Cerebellar nuclear complex (tissue), 1 donor: ENCODE measurements at places on chromosomes 4 and X.

GRCh38 chr4:73053076-73053475 is 16.4 kb downstream of the COX18 start:
- DNase-seq, result no peak

- DNase-seq, result no peak
These were observed 52.8 kb upstream of the TAB3 start for GRCh38 chrX:30941898-30942297.

- no peak for DNase-seq
These were observed 72.4 kb downstream of the COQ2 start for GRCh38 chr4:83212041-83212851.

DNA sequence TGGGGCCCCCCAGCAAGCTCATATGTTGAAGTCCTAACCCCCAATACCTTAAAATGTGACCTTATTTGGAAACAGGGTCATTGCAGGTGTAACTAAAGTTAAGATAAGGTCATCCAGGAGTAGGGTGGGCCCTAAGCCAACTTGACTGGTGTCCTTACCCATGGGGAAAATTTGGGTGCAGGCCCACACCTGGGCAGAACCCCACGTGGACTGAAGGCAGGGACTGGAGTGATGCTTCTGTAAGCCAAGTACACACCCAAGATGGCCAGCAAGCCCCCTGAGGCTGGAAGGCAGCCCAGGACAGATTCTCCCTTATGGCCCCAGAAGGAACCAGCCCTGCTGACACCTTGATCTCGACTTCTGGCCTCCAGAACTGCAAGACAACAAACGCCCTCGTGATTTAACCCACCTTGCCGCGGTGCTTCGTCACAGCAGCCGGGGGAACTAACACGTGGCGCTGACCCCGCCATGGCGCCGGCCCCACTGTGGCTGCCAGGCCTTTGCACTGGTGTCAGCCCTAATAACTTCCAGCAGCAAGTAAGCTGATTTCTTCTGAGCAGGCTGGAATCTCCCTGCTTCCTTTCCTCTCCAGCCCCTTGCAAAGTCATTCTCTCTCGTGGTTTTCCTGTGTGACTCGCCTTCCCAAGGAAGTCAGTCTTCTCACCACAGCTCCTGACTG is 23.2 kb upstream of the MXD4 start:
- no peak for DNase-seq

- DNase-seq, result no peak
These were observed 604.4 kb downstream of the ARAP2 start for GRCh38 chr4:35639929-35640328.

GRCh38 chr4:70801265-70801809 is 38.4 kb downstream of the GRSF1 start:
- no peak for DNase-seq

- DNase-seq, result no peak
These were observed 7.0 kb downstream of the PRSS12 start for GRCh38 chr4:118345813-118346212.

- DNase-seq, result no peak
These were observed 33.0 kb downstream of the FREM3 start for GRCh38 chr4:143667461-143667860.

GRCh38 chr4:41551536-41551935 is 13.6 kb downstream of the LIMCH1 start:
- DNase-seq, result no peak

GRCh38 chr4:176406736-176407135 is 87.0 kb downstream of the SPCS3 start:
- DNase-seq, result no peak

DNA sequence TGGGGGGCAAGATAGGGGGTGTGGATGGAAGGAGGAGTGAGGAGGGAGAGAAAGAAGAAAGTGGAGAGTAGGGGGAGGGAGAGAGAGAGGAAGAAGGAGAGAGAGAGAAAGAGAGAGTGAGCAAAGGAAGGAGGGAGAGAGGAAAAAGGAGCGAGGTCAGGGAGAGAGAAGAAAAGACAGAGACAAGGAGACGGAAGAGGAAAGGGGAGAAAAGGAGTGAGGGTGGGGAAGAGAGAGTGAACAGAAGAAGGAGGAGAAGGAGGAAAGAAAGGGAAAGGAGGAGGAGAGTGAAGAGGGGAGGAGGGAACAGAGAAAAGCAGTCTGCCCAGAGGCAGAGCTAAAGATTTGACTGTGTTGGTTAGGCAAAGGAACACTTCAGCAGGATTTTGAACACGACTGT is 181.6 kb downstream of the MID1IP1 start:
- no peak for DNase-seq

- no peak for DNase-seq
These were observed 220.1 kb upstream of the RPL34 start for GRCh38 chr4:108400309-108400708.

- no peak for DNase-seq
These were observed 2.3 kb upstream of the CYTL1 start for GRCh38 chr4:5021546-5021945.

GRCh38 chr4:98573791-98574190 is 84.6 kb downstream of the TSPAN5 start:
- DNase-seq, result no peak

- DNase-seq, result peak; percentile 4
These were observed 2.3 kb upstream of the INTS6L start for GRCh38 chrX:135518161-135518560.

GRCh38 chr4:134189480-134189879 is 12.1 kb downstream of the PABPC4L start:
- DNase-seq, result no peak

DNA sequence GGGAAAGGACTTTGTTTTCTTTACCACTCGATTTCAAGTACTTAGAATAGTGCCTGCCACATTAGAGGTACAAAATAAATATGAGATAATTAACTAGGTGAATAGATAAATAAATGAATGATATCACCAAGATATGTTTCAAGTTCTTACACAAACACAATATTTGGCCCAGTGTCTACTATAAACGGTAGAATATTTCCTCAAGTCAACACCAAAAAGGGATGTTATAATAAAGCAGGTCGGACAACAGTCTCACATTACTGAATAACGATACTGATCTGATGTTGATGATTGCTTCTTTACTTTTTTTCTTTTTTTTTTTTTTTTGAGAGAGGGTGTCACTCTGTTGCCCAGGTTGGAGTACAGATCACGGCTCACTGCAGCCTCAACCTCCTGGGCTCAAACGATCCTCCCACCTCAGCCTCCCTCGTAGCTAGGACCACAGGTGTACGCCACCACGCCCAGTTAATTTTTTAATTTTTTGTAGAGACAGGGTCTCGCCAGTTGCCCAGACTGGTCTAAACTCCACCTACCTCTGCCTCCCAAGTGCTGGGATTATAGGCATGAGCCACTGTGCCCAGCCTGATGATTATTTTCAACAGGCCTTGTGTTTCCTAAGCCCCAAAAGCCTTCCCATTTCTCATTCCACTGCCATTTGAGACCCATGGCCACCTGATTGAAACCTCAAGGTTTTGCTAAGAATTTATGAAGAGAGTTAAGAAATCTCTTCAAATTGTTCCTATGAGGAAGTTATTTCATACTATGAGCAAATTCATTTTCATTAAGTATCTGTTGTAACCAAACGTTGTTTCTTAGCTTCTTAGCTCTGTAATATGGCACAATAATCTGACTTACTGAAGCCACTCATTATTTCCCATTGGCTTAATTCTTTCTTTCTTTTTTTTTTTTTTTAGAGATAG is 2.3 kb downstream of the MANBA start:
- no peak for DNase-seq

DNA sequence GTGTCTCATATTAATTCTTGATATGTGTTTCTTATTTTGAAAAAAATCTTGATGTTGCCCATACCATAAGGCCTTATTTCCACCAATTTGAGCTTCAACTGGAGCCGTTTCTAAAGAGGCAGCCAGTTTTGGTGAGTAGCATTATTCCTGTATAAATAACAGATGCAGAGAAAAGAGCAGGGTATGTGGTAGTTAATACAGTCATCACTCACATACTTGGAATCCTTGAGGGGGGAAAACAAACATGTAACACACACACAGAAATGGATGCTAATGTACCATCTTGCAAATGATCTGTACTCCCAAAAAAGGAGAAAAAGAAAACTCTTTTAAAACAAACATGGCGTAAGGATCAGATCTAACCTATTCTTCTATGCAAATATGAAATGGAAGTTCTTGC is 389.7 kb downstream of the GPM6A start:
- DNase-seq, result no peak

GRCh38 chr4:145563293-145563985 is 55.7 kb upstream of the MMAA start:
- no peak for DNase-seq

- no peak for DNase-seq
These were observed 76.0 kb downstream of the PBDC1 start for GRCh38 chrX:76248901-76249300.

- DNase-seq, result no peak
These were observed 13.0 kb downstream of the SLC7A11 start for GRCh38 chr4:138229160-138229559.

DNA sequence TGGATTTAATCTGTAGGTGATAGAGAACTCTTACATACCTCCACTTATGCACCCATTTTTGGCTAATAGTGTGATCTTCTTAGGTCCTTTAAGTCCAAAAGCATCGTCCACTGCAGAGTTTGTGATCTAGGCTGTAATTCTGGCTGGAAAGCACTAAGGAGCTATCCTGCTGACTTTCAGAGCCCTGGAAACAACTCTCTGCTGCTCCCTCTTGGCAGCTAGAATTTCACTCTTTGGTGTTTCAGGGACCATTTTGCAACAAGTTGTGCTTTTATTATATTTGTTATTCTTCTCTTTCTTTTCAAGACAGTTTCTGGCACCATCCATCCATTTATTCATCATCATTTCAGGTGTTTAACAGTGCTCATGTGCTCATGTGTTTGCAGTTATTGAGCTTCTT is 130.0 kb downstream of the RBM46 start:
- no peak for DNase-seq

DNA sequence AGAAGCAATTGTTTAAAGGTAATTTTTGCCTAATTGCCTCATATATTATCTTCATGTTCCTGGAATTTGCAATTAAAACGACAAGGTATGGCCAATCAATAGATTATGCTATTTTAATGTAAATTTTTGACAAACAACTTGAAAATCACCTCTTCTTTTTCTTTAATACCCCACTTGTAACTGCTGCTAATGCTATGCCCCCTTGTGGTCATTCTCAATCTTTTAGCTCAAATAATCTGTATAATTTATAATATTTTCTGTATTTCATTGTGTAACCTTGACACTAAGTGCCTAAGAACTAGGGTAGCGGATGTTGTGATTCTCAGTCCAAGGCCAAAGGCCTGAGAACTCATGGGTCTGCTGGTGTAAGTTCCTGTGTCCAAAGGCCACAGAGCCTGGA is 831.7 kb upstream of the POU3F4 start:
- no peak for DNase-seq

- no peak for DNase-seq
These were observed 331.4 kb downstream of the PCDH7 start for GRCh38 chr4:31051565-31051964.

- no peak for DNase-seq
These were observed 98.7 kb downstream of the CFAP299 start for GRCh38 chr4:80434238-80434637.

GRCh38 chr4:89422441-89422990 is 114.9 kb upstream of the GPRIN3 start:
- no peak for DNase-seq

- no peak for DNase-seq
These were observed 6.8 kb upstream of the CDKL2 start for GRCh38 chr4:75637176-75637575.

GRCh38 chr4:171629182-171629581 is 184.0 kb upstream of the GALNTL6 start:
- no peak for DNase-seq

DNA sequence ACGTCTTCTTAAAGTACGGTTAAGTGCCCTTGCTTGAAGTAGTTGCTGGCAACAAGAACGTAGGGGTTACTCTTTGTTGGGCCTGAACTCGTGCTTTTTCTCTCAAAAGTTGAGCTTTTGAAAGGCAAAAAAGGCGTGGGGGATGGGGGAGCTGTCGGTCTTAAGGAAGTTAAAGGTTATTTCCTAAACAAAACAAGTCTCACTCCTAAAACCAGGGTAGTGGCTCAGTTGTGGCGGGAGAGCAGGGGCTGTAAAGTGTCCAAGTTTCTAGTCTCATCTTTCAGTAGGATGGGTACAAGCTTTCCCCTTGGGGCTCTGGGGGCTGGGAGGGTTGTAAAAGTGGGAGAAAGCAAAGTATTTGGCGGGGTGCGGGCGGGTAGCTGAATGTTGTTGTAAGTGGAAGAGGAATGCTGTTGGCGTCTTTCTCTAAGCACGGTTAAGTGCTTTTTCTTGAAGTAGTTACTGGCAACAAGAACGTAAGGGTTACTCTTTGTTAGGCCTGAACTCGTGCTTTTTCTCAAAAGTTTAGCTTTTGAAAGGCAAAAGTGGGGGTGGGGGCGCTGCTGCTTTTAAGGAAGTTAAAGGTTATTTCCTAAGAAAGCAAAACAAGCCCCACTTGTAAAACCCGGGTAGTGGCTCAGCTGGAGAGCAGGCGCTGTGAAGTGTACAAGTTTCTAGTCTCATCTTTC is 904 bp upstream of the WDR1 start:
- no peak for DNase-seq

GRCh38 chr4:79164907-79165610 is 160.8 kb downstream of the NAA11 start:
- DNase-seq, result no peak

DNA sequence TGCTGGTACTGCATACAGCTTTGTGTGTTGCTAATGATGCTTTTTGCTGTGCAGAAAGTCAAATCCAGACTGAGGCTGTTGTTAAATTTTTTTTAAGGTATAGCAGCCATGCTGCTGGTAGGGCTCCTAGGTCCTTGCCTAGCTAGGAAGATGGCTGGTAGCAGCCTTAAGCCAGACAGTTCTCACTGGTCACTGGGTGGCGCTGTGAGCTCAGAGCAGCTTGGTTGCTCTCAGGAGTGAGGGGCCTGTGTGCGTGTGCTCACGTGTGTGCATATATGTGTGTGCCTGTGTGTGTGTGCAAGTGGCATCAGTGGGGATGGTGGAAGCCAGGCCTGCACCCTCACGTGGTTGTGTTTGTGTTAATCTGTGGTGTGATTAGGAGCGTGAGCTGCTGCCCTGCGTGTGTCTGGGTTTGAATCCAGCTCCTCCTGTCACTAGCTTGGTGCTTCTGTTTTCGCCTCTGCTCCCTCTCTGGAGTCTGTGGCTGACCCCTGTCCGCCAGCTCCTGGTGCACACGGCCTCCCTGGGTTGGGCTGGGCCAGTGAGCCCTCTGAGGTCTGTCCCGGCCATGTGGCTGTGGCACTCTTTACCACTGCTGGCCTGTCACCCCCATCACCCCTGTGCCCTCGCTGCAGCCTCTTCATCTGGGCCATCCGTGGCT is 46.1 kb downstream of the SORCS2 start:
- DNase-seq, result no peak
